ENCODE measurements at places on chromosomes 6 and 20.

DNA sequence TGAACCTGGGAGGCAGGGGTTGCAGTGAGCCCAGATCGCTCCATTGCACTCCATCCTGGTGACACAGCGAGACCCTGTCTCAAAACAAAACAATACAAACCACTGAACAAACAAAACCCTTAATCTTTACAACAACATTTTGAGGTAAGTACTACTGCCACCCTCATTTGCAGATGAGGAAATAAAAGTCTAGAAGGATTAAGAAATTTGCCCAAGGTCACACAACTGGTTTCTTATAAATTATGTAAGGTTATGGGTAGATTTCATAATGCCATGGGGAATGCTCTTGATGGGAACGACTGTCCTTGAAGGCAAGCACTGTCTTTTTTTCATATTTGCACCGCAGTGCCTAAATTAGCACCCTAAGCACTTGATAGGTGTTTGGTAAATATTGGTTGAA is 13.8 kb upstream of the B4GALT5 start:
- no peak for DNase-seq

GRCh38 chr6:7484666-7485065 is 56.8 kb upstream of the DSP start:
- no peak for DNase-seq

DNA sequence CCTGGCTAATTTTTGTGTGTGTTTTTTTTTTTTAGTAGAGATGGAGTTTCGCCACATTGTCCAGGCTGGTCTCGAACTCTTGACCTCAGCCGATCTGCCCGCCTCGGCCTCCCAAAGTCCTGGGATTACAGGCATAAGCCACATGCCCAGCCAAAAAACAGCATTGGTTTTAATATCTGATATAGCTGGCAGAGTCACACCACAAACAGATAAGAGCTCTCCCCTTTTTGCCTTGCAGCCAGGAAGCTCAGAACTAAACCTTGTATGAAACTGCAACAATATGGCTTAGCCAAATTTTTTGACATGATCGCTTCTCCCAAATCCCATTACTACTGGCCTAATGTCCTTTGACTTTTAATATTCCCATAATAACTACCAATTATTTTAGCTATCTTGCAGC is 4.9 kb downstream of the ACOT8 start:
- DNase-seq = no peak

DNA sequence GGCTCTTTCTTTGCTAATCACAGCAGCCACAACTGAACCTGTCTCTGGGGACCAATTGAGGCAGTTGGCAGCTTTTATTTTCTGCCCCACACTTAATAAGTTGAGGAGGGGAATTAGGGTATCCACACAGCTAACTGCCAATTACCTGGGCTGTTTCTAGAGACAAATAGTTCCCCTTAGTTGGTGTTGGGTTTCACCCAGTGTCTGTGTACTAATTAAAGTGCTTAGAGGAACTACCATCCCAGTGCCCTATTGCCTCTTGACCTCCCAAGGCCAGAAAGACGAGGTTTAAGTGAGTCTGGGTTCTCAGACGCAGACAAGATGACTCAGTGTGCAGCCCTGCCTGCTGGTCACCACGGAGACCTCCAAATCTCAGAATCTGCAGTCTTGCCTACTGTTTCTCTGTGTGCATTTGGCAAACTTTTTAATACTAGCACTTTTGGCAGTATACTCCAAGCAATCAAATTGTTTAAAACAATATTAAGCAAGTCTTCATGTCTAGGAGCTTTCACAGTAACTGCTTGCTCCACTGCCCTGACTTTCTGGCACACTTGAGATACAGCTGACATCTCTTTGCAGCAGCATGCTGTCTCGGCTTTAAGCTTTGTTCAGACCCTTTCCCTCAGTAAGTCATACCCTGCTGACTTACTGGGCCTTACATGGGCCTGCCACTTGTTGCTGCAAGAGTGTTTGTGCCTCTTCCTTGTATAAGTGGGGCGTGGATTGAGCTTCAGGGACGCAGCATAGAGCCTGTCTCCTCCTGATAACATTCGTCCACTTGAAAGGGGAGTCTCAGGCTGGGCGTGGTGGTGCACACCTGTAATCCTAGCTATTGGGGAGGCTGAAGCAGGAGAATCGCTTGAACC is 31.9 kb downstream of the STK35 start:
- no peak for DNase-seq

GRCh38 chr20:17972121-17972520 is 3.3 kb downstream of the MGME1 start:
- DNase-seq = no peak

- no peak for DNase-seq
Observed at GRCh38 chr6:106508834-106509233, 120.5 kb downstream of the RTN4IP1 start.
